ENCODE measurements at places on chromosomes 2 and 18.

- no peak for DNase-seq
Measured at GRCh38 chr2:44545005-44545404, 183.3 kb downstream of the CAMKMT start.

DNA sequence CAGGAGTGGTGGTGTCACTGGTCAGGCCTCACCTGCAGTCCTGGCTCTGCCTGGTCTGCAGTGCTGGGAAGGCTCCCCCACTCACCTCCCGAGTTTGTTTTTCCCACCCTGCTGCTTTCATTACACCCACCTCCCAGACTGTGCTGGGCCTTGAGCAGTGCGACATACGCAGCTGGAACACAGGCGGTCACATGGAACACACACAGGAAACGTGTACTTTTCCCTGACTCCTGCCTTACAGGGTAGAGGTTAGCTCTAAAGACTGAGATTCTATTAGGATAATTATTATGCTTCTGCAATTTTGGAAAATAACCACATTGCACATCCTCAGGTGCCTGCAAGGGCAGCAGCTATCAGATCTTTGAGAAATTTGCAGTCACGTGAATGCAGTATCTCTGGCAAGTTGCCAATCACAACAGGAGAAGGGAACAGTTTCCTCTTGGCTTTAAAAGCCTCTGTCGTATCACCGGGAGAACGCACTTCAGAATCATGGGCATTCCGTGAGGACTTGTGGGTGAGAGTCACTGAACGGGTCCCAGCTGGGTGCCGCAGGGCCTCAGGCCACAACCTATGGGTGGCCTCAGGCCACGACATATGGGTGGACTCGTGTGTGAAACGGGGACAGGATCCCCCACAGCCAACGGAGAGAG lies 136.5 kb downstream of the ZNF236 start:
- DNase-seq: no peak

- DNase-seq: no peak
Measured at GRCh38 chr2:61534926-61535325, 3.2 kb downstream of the XPO1 start.

GRCh38 chr18:8478968-8479370 lies 130.3 kb upstream of the RAB12 start:
- DNase-seq: no peak

GRCh38 chr2:65015731-65016130 lies 26.5 kb downstream of the SLC1A4 start:
- no peak for DNase-seq

DNA sequence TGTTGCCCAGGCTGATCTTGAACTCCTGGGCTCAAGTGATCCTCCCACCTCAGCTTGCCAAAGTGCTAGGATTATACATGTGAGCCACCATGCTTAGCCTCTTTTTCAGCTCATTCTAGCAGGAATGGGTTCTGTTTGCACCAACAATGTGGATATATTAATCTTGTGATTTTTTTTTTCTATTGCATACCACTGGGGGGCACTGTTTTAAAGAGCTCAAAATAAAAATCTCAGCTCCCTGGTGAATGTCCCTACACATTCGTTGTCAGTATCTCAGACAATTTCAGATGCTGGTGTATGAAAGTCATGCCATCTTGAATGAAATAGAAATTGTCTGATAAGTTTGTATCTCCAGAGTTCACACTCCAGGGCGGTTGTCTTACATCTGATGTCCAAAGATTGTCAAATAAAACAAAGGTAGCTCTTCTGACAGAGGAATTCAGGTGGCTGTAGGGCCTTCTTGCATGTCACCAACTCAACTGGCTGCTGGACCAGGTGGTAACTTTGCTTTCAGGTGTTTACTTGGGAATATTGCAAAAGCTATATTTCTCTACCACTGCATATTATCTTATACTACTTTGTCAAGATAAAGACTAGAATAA lies 3.1 kb upstream of the MATN3 start:
- peak; percentile 58 for DNase-seq

DNA sequence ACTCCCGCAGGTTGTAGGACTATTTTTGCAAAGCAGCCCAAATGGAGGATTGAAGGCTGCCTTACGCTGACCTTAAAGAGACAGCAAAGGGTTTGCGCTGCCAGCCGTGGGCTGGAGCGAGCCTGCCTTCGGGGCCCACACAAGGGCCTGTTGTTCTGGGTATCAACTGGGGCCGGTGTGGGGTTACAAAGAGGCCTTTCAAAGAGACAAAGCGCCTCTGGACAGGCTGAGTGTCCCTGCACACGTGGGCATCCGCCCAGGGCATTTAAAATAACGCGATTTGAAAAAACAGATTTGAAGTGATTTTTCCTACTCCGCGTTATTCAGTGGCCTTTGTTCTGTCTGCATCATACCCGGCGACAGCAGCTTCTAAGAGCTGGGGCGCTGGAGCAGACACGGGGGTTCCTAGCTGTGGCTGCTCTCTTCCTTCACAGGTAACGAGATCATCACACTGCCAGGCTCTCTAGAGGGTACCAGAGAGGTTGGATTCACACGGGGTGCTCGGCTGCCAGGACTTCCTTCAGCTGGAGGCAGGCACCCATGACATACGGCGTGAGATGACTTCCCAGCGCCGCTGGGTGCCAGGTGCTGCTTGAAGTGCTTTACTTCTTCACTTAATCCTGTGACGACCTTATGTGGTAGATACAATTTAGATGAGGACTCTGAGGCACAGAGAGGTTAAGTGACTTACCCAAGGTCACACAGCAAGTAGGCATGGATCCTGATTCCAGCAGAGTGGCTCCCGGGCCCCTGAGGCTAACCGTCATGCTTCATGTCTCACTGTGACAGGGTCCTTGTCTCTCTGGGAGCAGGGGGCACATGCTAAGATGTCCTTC lies 32.2 kb downstream of the MAL start:
- DNase-seq: no peak

DNA sequence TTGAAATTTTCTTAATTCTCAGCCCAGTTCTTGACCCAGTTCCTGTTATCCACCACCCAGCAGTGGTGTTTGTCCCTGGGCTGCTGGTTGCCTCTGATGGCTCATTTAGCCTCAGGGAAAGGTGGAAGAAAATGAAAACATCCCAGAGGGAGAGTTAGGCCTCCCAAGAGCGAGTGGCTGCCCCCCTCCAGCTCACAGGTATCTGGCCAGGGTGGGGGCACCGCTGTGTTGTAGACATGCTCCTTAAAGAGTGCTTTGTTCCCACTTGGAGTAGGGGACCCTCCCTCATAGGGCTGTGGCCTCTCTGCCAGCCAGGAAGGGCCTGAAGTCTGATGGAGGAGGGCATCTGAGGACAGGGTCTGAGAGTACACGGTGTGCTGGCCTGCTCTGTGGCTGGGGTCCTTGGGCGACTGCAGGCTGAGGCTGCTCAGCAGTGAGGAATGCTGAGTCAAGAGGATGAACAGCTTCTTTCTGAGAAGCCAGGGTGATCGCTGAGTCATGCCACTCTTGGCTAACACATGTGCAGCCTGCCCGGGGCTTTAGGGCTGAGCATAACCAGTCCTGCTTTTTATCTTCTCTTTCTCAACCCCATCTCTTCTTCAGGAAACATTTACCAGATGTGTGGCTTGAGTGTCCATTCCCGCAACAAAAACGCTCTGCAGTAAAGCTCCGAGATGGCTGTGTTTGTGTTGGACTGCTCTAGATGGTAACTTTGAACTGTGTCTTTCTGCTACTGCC lies 72.3 kb downstream of the IL1R2 start:
- no peak for DNase-seq

Data from HuH-7.5 (cell line).